ENCODE measurements at places on chromosomes 3 and 15. TPM values are rescaled to one million over a fixed set of nuclear protein-coding genes. Genes with fewer than 3 reads are reported as not detected.

GRCh38 chr15:43204016-43204901 is 16.6 kb downstream of the EPB42 start:
- DNase-seq: no peak

- no peak for DNase-seq
These were observed 38.0 kb upstream of the CMTM8 start for GRCh38 chr3:32200490-32200889.

DNA sequence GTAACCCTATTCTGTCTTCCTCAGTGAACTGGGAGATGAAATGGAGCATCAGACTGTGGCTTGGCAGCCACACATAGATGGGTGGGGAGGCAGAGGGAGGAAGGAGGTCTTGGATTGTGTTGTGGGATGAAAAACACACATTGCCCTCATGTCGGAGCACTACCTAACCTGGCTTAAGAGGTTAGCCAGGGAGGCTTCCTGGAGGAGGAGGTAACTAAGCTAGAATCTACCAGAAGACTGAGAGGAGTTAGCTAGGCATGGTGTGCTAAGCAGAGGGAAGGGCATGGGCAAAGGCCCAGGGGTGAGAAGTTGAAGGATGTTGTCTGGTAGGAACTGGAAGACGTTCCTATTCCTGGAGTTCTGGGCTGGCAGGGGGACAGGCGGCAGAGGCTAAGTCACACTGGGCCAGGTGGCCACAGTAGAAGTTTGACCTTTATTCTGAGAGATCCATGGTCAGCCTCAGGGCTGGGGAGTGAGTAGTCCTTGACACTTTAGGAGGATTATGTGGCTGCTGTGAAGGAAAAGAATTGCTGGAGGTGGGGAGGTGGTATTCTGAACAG is 7.7 kb upstream of the PRKCD start:
- DNase-seq: no peak

DNA sequence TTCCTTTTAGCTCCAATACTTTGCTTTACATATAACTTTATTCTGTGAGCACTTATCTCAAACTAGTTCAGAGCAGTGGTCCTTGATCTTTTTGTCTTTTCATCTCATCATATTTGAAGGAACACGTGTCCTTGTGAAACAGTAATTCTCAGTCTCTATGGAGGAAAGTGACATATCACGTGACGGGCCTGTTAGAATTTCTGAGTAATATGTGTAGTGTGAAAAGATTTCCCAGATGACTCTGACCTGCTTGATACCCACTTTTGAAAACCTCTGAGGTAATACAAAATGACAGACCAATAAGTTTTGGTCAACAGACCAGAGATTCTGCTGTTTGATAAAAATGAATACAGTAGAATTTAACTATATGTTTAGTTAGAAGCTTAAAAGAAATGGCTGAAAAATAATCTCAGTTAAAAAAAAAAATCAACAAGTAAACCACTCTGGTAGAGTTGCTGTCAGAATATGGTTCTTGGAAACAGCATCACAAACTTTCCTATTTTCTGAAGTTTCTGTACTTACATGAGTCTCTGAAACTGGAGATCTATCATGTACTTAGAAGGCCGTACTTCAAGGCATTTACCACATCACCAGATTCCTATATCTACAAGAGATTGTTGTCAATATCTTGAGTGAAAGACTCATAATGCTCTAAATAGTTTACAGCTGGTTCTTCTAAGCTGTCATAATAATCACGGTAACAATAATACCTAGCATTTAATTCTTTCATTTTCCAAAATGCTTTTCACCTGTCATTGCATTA is 590.2 kb upstream of the TBL1XR1 start:
- DNase-seq: no peak

DNA sequence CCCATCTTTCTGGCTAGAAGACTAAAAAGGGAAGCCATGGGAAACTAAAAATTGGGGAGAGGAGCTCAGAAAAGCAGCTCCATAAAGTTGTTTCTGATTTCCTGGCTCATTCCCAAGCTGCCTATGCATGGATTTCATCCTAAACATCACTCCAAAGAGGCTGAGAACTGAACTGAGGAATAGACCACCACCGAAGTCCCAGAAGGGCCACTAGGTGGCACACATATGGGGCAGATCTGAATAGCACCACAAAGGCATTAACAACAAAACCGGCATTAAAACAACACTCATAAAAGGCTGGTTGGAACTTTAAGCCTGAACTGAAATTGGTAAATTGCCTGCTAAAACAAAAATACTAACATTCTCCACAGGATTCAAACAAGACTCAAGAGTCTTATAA is 106.3 kb downstream of the PLD1 start:
- no peak for DNase-seq

DNA sequence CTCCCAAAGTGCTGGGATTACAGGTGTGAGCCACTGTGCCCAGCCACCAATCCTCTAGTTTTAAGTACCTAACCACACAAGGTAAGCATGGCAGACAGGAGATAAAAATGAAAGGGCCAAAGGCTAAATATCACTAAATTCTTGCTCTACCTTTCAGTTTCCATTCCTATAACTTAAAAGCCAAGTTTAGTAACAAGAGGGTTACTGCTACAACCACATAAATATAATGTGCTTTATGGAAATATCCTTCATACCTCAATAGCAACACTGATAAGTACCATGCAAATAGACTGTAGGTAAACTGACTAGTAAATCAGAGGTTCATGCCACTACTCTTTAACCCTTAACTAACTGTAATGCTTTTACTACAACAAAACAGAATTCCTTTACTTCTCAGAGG is 38.7 kb upstream of the MUC13 start:
- no peak for DNase-seq

GRCh38 chr15:48722764-48723661 is 77.5 kb upstream of the FBN1 start:
- DNase-seq: peak; percentile 53

- DNase-seq: no peak
These were observed 269.2 kb downstream of the MECOM start for GRCh38 chr3:169394316-169394715.

DNA sequence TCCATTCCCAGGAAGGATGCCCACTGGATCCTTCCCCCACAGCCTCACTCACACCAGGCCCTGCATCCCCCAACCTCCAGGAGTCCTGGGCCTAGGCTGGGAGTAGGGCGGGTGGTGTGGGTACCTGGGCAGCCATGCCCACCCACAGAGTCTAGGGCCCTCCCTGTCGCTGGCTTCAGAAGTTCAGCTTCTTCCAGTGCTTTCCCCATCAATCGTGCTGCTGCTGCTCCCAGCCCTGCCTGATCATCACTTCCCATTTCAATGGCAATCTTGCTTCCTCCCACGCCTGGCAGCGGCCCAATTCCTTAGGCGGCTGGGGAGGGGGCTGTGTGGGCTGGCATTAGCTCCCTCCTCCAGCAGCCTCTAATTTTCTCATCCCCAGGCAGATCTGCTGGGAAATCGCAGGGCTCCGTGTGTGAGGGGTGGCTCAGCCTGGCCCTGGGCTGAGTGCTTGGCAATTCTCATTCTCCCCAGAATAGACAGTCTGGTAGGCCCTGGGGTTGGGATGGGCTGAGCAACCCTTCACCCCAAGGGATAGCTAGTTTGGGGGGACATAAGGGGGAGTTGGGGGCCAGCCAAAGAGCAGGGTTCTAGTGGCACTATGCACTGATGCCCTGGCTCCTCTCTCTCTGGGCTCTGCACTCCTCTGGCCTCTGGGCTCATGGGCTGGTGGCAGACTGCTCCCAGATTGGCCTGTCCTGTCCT is 66.4 kb downstream of the SCN5A start:
- DNase-seq: no peak

DNA sequence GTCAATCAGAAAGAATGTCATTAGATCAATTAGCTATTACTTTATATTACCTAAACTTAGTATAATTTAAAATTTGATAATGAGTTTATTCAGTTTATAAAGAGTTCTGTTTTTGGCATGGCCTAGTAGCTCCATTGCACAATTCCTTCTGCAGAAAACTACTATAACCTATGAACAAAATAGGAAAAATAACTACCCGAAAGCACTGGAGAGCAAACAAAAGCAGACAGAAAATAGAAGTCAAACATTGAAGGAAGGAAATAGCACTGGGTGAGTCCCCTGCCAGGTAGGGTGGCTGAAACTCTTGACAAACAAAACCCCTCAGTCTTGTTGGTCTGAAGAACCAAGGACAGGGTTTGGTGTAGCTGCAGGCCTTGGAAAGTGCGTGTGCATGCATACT is 37.5 kb downstream of the CMC1 start:
- no peak for DNase-seq

DNA sequence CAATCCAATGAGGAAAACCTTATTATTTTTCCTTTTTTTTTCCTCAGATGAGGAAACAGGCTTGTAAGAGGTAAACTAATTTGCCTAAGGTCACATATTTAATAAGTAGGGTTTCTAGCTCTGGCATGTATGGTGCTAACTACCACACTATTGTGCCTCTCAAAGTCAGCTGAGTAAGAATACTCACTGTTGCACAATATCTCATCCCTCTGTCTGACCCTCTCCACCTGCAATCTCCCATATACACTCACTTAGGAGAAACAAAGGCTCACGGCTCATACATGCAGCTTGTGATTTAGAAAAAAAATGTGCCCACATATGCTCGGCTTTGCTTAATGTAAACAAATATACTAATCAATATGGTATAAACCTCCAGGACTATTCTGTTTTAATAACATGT is 10.4 kb upstream of the ARIH1 start:
- no peak for DNase-seq

GRCh38 chr3:59422312-59422711 is 372.5 kb upstream of the CFAP20DC start:
- no peak for DNase-seq

DNA sequence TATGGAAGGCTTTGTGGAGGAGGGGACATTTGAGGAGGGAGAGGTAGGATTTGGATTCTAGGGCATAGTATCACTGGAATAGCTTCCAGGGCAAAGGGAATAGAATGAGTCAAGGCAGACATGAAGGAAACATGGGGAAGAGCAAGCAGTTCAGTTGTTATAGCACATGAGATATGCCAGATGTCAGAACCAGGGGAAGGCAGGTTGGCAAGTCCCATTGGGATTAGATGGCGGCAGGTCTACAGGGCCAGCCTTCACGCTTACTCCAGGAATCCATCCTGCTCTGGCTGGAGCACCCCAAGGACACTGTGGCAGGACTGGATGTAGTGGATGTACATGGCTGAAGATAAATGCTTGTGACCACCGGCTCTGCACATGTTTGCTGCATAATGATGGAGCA is 120.4 kb upstream of the ST8SIA2 start:
- no peak for DNase-seq

GRCh38 chr15:40755812-40756208 is 756 bp upstream of the RMDN3 start:
- DNase-seq: no peak

DNA sequence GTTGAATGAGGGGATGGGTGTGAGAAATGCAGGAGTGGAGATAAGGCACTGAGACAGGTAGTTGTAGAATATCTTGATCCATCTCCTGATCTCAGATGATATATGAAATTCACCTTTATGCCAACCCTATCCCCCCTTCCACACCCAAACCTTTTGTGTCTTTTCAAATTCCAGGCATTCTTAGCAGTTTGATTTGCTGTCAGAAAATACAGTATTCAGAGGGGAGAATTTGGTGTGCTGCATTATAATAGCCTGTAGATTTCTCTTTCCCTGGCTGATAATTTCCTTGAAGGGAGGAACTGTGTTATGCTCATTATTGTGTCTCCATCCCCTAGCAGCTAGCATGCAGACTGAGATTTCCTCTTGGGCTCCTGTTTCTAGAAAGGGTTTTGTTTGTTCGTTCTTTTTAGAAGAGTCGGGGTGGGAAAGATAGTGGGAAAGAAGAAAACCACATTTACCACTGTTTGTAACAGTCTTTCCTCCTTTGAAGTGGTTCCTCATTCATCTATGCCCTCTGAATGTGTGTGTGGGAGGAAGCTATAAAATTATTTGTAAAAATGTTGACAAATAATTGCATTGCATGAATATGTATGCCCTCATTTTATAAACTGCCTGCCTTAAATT is 373.4 kb downstream of the DIPK2A start:
- DNase-seq: no peak

DNA sequence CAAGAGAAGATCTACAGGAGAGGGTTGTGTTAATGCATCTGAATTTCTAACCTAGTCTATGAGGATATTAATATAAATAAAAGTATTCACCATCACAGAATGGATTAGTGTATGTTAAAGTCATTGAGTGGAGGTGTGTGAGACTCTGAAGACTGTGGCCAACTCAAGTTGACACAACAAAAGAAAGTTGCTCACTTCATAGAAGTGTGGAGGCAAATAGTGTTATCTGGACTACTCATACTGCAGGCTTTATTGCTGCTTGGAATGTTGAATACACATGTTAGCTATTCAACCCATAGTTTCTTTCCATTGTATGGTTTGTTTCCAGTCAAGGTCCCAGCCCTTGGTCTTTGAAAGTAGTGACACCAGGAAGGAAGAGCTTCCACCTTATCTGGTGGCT is 38.0 kb upstream of the TPRG1 start:
- no peak for DNase-seq

- no peak for DNase-seq
These were observed 19.2 kb upstream of the SCAMP5 start for GRCh38 chr15:74976159-74976558.

DNA sequence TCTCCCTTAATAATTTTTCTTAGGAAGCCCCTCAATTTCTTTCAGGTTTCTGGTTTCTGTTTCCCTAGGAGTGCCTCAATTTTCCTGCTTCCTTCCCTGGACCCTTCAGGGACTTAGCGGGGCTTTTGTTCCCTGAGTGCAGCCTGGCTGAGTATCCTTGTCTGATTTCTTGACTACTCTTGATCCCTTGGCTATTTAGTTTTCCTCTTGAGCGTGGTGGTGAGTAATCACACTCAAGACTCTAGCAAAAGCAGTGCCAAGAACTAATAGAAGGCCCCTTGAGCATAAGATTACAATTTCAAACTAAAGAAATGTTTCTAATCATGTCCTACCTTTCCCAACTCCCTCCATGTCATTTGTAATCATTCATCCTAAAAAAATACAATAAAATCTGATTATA is 94.3 kb upstream of the C3orf80 start:
- DNase-seq: no peak

DNA sequence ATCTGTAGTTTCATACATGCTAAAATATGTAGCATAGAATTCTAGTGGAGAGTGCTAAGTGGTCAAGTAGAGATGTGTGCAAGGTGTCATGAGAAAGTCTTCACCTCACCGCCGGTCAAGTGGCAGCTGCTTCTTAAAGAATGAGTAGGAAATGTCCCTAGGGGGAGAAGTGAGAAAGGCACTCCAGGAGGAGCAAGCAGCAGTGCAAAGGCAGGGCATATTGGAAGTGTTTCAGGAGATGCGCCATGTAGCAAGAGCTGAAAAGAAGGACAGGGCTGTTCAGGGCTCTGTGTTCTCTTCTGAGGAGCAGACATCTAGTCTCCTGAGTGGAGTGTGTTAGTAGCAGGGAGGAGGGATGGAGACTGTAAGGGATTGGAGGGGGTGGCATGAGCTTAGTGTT is 312.4 kb upstream of the SEMA6D start:
- DNase-seq: no peak

The AP2M1 gene
- 586 TPM for total RNA-seq

The IL17RE gene
- 22.7 TPM for total RNA-seq

The ACOX2 gene
- total RNA-seq: 2.8 TPM

The TAGLN3 gene
- not detected for total RNA-seq

The TYRO3 gene
- 30.8 TPM for total RNA-seq

The GOLGA8R gene
- total RNA-seq: 1.4 TPM

The SNTN gene
- not detected for total RNA-seq

The CFAP100 gene
- total RNA-seq: not detected

The NCKIPSD gene
- total RNA-seq: 40.0 TPM

The GJD2 gene
- total RNA-seq: not detected

The OR5H6 gene
- total RNA-seq: not detected
